HFFc6 (cell line): ENCODE measurements at places on chromosomes 11 and 22. TPM values are rescaled to one million over a fixed set of nuclear protein-coding genes. Genes with fewer than 3 reads are reported as not detected.

DNA sequence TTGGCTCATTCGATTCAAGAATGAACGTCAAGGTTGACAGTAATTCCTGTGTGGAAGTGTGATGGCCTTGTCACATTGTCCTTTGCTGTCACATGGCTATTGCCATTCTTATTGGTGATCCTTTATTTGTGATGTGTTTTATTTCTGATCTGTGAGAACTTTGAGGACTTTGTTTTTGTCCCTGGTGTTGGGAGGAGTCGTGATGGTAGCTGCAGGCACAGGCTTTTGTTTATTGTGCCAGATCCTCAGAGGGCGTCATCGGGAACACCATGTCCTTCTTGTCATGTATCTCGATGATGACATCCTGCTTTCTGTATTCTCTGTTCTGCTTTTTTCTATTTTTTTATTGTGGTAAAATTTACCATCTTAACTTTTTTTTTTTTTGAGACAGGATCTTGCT is 5.6 kb downstream of the PICK1 start:
- DNase-seq = no peak
- peaks cover 3% of the 10 kb centered on the region for H3K27me3 ChIP-seq
- no peak overlapping the region for H3K4me3 ChIP-seq

DNA sequence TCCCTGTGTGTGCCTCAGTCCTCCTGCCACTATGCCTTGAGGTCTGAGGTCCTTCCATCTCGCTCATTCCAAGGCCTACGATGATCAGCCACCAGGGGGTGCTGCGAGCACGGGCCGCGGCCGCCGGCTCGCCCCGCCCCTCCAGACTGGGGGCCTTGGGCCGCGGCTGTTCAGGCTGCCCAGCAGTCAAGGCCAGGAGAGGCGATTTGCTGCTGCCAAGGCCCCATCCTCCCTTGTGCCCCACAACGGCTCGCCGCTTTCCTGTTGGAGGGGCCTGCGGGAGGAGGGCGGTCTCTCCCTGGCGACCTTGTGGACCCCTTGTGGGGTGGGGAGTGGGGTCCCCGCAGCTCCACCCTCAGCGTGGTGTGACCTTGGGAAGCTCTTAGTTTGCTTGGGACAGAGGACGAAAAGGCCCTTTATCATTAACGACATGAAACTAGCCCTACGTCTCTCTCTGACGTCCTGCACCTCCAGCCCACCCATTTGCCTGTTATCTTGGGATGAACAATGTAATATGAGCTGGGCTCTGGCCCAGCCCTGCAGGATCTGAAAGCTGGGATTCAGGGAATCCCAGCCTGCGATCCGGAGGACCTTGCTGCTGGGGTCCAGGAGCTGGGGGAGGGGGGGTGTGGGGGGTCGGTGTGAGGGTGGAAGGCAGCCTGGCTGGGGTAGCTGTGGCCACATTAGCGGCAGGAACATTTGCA is 5.3 kb upstream of the GALR3 start:
- H3K27me3 ChIP-seq = peaks cover 19% of the 10 kb centered on the region
- H3K4me1 ChIP-seq = peaks cover 17% of the 10 kb centered on the region
- no peaks in the 10 kb centered on the region for H3K36me3 ChIP-seq
- H3K4me3 ChIP-seq = peak overlapping the region; percentile 81

DNA sequence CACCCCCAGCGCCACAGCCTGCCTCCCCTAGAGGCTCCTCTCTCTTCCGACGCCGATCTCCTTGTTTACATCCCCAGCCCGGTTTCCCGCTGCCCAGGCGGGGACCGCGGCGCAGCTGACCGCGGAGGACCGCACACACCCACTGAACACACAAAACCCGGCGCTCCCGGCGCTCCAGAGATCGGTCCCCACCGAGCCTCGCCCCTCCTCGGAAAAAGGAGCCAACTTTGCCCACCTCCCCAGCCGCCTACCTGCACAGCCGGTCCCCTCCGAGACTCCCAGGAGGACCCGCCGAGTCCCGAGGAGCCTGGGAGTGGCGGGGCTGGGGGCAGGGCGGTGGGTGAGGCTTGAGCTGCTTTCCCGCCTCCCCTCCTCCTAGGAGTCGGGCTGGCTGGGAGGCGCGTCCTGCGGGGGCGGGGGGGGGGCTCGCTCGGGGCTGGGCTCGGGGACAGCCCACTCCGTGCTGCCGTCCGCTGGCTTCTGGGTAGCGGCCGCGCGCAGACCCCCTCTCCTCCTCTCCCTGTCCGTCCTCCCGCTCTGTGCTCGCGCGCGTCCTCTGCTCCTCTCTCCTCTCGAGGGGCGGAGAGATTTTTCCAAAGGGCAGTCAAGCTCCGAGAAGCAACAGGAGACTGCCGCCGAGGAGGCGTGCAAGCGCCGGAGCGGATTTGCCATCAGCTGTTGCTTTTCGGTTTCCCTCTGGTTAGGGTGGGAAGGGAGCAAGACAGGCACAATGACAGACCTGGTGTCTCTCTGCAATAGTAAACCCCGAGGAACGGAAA is at the start of gene FXYD6:
FXYD6 (minus strand) TSS at position 318 of the 779 bp plus-strand sequence. CDS start 33,882 bp downstream, outside the sequence.
- H3K4me1 ChIP-seq = no peaks in the 10 kb centered on the region
- no peak within 1 kb of the TSS for H3K27ac ChIP-seq
- DNase-seq = no peak

GRCh38 chr11:66749091-66749490 is 20.1 kb upstream of the SPTBN2 start:
- DNase-seq = no peak
- H3K27me3 ChIP-seq = peaks cover 2% of the 10 kb centered on the region
- H3K4me1 ChIP-seq = peaks cover 14% of the 10 kb centered on the region
- H3K27ac ChIP-seq = no peak overlapping the region
- no peaks in the 10 kb centered on the region; the same call in 1 of the 2 replicates for H3K36me3 ChIP-seq

The CELSR1 gene
- total RNA-seq = 6.2 to 7.3 TPM (median 7.1 TPM) in 3 replicates

- H3K27me3 ChIP-seq = no peaks in the 10 kb centered on the region
- no peaks in the 10 kb centered on the region; the same call in 1 of the 2 replicates for H3K36me3 ChIP-seq
- H3K4me3 ChIP-seq = no peak overlapping the region
- H3K4me1 ChIP-seq = peaks cover 8% of the 10 kb centered on the region
Observed at GRCh38 chr11:18000760-18001159, 12.1 kb downstream of the SERGEF start.

- H3K27me3 ChIP-seq = peaks cover 1% of the 10 kb centered on the region; the same call in 1 of the 2 replicates
- DNase-seq = no peak
- H3K27ac ChIP-seq = no peak overlapping the region
- H3K4me3 ChIP-seq = peak overlapping the region; percentile 18; the same call in 1 of the 2 replicates
Observed at GRCh38 chr11:132718711-132719671, 813.3 kb downstream of the OPCML start.

GRCh38 chr11:128714123-128714522 is 20.3 kb downstream of the FLI1 start:
- H3K36me3 ChIP-seq = peaks cover 12% of the 10 kb centered on the region
- H3K4me1 ChIP-seq = peaks cover 100% of the 10 kb centered on the region
- H3K27me3 ChIP-seq = peaks cover 3% of the 10 kb centered on the region; the same call in 1 of the 2 replicates

GRCh38 chr22:32661737-32662586 is 139.5 kb upstream of the TIMP3 start:
- H3K27me3 ChIP-seq = no peaks in the 10 kb centered on the region; the same call in none of the 2 replicates
- no peaks in the 10 kb centered on the region for H3K36me3 ChIP-seq
- peaks cover 30% of the 10 kb centered on the region for H3K4me1 ChIP-seq
- H3K4me3 ChIP-seq = peak overlapping the region; percentile 81
- H3K27ac ChIP-seq = peak overlapping the region; percentile 79
